Fibroblast of skin of right biceps (primary cell): ENCODE measurements at places on chromosomes 4 and X.
A peak's percentile ranks its signal among the peaks of the same experiment; 100 is the strongest.

DNA sequence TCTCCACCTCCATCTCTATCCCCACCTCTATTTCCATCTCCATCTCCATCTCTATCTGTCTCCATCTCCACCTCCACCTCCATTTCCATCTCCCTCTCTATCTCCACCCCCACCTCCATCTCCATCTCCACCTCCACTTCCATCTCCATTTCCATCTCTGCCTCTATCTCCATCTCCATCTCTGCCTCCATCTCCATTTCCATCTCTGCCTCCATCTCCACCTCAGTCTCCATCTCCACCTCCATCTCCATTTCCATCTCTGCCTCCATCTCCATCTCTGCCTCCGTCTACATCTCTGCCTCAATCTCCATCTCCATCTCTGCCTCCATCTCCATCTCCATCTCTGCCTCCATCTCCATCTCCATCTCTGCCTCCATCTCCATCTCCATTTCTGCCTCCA lies 40.8 kb upstream of the CHRNA9 start:
- no peak for DNase-seq

- peak; percentile 70 for DNase-seq
Measured at GRCh38 chr4:142818031-142818430, 28.1 kb downstream of the INPP4B start.

DNA sequence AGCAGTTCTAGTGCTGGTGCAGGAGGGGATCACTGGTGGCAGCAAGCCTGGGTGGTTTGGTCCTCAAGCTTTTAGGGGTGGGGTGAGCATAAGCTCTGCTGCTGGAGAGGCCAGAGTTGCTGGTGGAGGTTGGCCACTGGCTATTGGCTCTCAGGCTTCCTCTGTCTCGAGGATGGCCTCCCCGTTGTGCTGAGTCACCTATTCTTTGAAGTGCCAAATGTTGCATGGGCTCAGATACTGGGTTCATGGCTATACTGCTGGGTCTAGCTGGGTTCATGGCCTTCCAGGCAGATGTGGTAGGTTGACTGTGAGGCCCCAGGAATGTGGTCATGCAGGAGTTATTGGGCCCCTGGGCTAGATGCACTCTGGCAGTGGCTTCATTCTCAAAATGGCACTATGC lies 466.3 kb downstream of the NAF1 start:
- DNase-seq: no peak

DNA sequence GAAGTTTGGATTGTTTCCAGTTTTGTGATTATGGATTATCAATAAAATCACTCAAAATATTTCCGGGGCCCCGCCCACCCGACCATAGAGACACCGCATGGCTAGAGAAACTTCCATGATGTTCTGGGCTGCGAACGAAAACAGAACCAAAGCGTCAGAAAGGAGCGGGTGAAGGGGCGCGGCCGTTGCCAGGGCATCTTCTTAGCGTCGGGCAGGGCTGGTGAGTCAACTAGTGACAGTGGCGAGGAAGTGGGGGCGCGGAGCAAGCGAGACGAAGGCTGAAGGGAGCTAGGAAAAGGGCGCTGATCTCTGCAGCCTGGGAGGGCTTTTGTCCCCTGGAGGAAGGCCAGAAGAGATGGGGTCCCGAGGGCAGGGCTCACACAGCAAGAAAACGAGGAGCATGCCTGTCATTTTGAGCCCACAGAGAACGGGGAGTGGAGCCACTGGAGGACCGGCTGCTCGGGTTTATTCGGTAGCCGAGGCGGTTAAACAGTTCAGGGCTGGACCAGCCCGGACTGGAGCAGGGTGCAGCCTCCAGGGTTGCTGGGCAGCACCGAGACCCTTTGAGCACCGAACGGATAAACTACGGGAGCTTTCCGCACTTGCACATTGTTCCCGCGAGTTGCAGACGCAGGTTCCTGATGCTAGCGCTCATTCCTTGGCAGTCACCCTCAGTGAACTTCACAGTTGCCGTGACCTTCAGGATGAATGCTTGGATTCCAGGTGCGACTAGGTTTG lies 298.1 kb upstream of the TRPC5 start:
- no peak for DNase-seq

DNA sequence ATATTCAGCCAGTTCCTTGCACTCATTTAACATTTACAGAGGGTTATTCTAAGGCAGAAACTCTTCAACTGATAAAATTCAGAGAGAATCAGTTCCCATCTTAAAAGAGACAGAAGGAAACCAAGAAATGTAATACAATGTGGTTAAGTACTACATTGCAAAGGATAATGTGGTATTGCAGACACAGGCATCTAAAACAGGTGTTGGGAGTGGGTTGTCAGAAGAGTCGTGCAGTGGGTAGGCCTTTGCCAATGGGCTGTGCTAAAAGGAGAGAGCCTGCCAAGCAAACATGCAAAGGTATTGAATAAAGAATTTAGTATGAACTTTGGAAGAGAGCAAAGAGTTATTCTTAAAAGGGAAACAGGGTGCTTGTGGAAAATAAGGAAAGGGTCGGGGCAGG lies 1044.4 kb upstream of the DIAPH2 start:
- no peak for DNase-seq

GRCh38 chrX:11478026-11478425 lies 184.8 kb downstream of the AMELX start:
- no peak for DNase-seq

- peak; percentile 82 for DNase-seq
Measured at GRCh38 chrX:12984603-12985319, 9.9 kb downstream of the TMSB4X start.

- no peak for DNase-seq
Measured at GRCh38 chr4:95889662-95890061, 49.8 kb downstream of the PDHA2 start.
